ENCODE measurements at places on chromosomes 11 and 22. TPM values are rescaled to one million over a fixed set of nuclear protein-coding genes. Genes with fewer than 3 reads are reported as not detected.

C11orf87 gene
- polyA plus RNA-seq = not detected

GRCh38 chr11:78083021-78083420 is 3.4 kb upstream of the NDUFC2 start:
- DNase-seq = no peak

DNA sequence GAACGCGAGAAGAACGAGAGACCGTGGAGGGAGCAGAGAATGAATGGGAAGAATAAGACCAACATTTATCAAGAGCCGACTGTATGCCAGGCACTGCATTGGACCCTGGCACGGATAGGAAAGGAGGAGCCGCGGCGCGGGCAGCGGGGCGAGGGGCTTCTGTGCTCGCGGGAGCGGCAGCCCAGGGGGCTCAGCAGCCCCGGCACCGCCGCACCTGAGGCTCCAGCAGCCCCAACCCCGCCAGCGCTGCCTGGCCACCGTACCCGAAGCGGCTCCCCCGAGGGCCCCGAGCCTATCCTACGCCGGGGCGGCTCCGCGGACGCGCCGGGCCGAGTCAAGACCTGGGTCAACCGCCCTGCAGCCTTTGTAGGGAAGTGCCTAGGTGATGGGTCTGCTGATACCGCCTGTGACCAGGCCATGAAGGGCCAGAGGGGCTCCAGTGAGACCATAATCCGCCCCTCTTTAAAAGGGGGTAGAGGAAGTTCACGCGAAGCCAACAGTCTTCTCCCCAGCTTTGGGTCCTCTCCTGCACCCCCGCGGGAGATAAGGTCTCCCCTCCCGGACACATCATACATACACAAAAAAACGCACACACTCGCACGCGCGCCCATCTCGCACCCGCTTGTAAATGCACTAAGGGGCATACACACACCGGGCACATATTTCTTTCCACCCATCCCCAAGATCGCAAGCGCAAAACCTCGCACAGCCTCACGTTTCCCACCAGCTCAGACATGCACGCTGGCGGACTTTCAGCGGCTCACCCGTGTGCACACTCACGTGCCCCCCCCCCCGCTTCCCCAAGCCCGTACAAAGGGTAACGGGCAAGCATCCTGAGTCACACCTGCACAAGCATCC is 935 bp upstream of the RTN4RL2 start:
- no peak for DNase-seq

GRCh38 chr22:25202290-25202921 is 2.7 kb downstream of the CRYBB3 start:
- peak; percentile 18 for DNase-seq

OR2D2 gene
- polyA plus RNA-seq = not detected

- no peak for DNase-seq
Observed at GRCh38 chr22:48954781-48955311, 872.8 kb downstream of the BRD1 start.

- DNase-seq = peak; percentile 81
Observed at GRCh38 chr22:48098243-48098920, 1335.9 kb downstream of the TBC1D22A start.

DNA sequence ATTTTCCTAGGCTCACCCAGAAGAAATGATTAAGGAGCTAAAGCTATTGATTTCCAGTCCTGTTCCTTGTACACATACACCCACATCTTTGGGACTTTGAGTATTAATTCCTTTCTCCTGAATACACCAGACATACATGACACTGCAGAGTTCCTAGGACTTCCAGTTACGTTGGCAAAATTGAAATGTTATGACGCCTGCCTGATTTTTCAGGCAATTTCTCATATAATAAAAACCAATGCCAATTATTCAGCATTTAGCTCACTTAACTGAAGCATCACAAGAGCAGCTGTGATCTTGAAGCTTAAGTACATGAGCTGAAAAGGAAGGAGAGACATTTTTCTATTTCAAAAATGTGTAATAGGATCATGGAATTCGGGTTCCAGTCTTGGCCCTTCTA is 4.5 kb downstream of the CLMP start:
- no peak for DNase-seq

GRCh38 chr11:69674886-69675714 is at the start of gene LTO1:
TSS of gene LTO1 (minus strand) at chr11:69675353. CDS start at chr11:69675239, 114 bp downstream.
- peak; percentile 92 for DNase-seq

DNA sequence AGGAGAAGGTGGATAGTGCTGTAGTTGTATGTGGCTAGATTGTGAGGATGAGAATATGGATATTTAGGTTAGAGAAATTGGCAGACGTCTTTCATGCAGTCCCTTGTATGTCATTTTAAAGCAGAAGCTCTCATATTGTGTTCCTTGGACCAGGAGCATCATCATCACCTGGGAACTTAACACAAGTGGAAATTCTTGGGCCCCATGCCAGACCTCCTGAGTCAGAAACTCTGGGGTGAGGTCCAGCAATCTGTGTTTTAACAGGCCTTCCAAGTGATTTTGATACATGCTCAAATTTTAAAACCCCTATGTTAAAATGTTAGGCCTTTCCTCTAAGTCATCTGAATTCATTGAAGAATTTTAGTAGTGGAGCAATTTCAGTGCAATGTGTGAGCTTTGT is 34.8 kb downstream of the JHY start:
- no peak for DNase-seq

DNA sequence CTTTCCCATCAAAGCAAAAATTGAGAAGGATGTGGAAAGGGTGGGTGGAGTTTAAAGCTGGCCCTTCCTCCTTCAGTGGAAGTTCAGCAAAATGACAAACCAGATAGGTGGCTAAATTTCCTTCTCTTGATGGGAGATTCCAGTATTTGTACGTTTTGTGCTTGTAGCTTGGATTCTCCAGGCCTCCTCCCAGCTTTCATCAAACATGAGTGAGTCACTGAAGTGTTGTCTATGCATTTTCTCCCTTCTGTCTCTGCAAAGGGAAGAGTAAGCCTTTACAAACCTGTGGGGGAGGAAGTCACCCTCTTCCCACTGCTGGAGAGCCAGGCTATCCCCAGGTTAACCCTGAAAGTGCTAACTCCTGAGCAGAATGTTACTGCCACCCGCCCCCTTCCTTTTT is 6.4 kb downstream of the MARK2 start:
- DNase-seq = no peak

DNA sequence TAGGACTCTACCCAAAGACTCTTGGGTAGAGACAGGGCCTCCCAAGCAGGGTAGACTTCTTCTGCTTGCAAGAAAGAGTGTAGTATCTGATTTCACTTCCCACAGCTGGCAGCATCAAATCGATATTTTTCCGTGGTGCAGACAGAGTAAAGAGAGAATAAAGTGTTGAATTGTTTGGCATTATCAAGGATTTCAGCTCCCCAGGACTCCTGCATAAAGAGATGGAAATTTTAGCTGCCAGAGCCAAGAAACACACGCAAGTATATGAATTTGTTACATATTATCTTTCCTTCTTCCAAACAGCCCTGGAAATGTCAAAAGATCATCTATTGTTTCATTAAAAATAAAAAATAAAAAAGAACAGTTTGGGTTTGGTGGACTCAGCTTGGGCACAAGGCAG is 136.8 kb downstream of the PKNOX2 start:
- no peak for DNase-seq

GRCh38 chr11:128697645-128698174 is 3.8 kb downstream of the FLI1 start:
- DNase-seq = no peak

MIOX gene
- not detected for polyA plus RNA-seq

FIBIN gene
- not detected for polyA plus RNA-seq

DNA sequence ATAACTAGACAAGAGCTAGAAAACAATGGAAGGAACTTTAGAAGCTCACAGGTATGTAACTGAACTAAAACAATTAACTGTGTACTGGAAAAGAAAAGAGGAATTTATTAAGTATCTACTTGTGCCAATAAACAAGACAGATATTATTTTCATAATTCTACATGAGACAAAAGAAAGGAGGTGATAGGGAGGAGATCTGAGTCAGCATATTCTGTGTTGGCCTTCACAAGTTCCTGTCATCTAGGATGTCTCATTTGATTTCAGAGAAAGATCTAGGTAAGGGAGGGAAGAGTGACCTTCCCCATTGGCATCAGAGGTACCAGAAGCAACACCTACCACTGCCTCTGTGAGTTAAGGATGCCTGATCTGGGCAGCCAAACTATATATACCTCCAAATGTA is 34.8 kb upstream of the TEAD1 start:
- DNase-seq = no peak
